Choroid plexus epithelial cell (primary cell): ENCODE measurements at places on chromosomes 7 and 10.

GRCh38 chr7:69859342-69859741, 261.1 kb downstream of the AUTS2 start:
- DNase-seq: no peak

DNA sequence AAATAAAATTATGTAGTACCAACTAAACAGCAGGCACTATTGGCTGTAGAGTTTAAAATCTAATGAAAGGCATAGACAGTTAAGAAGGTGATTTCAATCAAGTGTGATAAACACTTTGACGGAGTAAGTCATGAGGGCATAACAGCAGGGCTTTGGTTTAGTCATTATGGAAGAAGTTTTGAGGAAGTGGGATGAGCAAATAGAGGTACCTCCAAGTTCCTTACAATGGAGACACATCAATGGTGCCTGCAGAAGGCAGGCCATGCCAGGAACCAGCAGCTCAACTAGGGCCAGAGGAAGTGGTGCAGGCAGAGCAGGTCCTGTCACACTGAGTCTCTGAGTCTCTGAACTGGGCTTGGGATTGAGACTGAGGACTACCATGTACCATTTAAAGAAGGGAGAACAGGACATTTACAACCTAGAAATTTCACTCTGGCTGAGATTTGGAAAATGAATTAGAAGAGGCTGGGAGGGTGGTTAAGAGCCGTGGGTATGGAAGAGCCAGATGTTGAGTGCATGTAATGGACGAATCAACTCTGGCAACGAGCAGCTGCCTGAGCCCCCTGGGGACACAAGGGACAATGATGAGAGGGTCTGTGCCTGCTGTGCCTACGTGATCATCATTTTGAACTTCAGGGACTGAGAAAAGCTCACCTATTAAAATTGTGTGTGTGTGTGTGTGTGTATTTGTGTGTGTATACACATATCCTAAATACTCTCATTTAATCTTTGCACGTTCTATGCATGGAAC, 208.7 kb upstream of the POM121L12 start:
- DNase-seq: no peak

GRCh38 chr10:92760609-92761008, 70.9 kb downstream of the HHEX start:
- DNase-seq: peak; percentile 71

- DNase-seq: peak; percentile 4
Observed at GRCh38 chr7:102080434-102081243, 206.0 kb upstream of the SH2B2 start.
